ENCODE measurements at places on chromosomes 12 and 14.

DNA sequence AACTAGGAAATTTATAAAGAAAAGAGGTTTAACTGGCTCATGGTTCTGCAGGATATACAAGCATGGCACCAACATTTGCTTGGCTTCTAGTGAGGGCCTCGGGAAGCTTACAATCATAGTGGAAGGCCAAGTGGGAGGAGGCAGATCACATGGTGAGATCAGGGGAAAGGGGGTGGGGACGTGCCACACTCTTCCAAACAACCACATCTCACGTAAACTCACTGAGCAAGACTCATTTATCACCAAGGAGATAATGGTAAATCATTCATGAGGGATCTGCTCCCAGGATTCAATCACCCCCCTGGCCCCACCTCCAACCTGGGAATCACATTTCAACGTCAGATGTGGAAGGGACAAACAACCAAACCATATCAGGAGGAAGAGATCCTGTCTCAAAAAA lies 35.8 kb downstream of the NUMB start:
- no peak for DNase-seq

GRCh38 chr12:89949457-89950195 lies 241.0 kb upstream of the ATP2B1 start:
- peak; percentile 29 for DNase-seq

DNA sequence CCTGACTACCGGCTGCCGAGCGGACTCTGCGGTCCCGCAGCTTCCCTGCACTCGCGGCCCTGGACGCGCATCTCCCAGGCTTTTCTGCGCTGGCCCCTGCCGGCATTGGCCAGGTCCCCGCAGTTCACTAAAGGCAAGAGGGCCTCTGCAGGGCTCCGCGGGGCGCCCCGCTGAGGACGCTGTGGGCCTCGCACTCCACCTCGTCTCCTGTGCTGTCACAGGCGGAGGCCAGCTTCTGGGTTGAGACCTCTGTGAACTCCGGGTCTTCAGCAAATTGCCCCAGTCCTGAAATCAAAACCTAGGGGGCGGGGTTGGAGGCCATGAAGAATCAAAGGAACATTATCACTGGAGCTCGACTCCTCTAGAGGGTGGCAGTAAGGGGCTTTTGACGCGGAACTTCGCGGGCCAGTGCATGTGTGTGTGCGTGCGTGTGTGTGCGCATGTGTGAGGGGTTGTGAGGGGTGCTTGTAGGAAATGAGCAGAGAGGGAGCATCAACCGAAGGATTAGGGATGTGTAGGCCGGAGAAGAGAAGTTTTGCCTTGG lies 68.5 kb upstream of the CAPRIN2 start:
- DNase-seq, result peak; percentile 42

DNA sequence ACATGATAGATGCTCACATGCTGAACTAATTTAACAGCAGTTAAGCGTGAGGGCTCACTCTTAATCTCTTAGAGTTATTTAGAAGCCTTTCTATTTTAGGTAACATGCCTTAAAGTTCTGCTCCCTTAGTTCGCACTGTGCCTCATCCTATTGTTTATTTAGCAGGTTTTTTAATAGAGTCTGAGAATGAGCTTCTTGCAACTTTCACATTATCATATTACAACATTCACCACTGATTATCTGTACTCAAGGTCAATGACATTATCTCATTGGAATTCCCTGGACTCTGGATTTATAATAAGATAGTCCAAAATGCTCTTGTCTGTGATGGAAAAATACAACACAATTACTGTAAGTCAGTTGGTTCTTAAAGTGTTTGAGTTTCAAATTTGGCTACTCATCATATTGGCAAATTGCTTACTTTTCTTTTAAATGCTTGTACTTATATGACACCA lies 183.6 kb upstream of the SLC38A2 start:
- no peak for DNase-seq

- peak; percentile 28 for DNase-seq
Measured at GRCh38 chr12:14774906-14775635, 28.2 kb downstream of the WBP11 start.

All from activated naive CD8-positive, alpha-beta T cell treated with anti-CD3 and anti-CD28 coated beads, Interleukin-2, amount 50 U/mL, for 24 hours (primary cell).